NT2/D1 (cell line): ENCODE measurements at places on chromosomes 16 and 17.

DNA sequence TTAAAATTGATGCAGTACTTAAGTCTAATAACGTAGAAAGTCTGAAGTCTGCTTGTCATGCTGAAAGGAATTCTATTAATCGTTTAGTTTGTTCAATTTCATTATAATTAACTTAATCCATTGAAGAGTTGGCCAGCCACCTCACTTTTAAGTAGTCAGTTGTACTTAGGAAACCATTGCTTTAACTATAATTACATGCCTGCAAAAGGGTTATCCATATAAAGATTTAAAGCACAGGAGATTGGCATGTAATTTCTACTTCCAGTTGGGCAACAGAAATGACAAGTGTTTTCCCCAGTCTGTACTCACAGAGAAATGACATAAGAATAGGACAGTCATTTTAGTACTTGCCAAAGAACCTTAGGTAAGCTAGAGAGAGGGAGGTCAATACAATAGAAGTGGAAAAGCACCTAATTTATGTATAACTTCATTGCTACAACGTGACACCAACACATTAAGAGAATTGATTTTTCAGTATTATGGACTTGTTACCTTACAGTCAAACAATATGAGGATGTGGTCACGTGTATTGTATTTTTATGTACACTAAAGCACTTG, 3.7 kb upstream of the USP32 start:
- no peak for DNase-seq

GRCh38 chr16:75811020-75811634, 84.8 kb upstream of the CPHXL start:
- DNase-seq = no peak

DNA sequence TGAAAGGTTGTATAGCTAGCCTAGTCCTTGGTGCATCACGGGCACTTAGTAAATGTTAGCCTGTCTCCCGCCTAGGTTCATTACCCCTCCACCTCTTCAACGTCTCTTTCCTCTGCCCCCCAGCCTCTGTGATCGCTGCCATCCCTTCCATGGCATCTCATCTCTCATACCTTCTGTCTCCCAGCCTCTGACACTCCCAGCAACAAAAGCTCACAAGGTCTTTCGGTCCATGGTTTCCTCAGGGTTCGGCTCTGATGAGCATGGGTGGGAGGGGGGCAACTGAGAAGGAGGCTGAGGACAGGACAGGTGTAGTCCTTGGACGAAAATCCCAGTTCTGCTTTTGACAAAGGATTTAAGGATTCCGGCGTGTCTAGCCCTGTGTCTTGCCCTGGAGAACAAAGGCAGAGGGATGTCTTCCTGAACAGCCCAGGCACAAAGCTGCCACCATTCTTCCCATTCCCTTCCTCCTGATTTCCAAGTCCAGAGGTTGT, 16.7 kb downstream of the CCR7 start:
- DNase-seq = no peak

GRCh38 chr17:4365103-4365627, 1.3 kb downstream of the UBE2G1 start:
- DNase-seq = peak; percentile 70

GRCh38 chr17:77450742-77451244, 310.0 kb downstream of the SEC14L1 start:
- DNase-seq = no peak

DNA sequence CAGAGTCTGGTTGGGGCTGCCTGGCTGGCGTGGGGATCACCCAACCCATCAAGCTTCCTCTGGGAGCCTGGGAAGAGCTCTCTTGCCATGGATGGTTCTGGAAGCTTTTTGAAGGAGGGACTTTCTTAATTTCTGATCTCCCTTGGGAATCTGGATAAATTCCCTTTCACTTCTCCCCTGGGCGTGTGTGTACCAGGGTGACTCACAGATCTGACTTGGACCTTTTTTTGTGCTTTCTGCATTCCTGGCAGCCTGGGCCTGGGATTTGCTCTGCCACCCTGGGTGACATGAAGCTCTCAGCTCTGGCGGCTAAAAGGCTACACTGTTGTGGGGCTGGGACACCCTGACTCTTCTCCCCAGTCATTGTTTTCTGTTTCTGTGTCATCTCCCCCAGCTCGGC, 70.1 kb downstream of the ABCC1 start:
- DNase-seq = no peak

DNA sequence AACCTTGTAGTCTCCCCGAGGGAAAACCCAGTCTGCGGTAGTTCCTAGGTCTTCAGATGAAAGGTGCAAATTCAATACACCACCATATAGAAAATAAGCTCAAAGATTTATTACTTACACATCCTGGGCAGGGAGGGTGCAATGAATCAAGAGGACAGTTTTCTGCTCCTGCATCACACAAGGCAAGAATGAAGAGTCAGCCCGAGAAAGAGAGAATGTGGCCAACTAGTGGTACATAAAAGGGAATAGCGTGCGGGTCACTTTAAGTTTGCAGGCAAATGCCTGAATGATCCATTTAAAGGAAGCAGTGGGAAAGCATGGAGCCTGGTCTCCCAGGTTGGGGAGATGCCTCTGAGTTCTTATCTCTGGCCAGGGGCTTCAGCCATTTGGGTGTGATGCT, 403.4 kb downstream of the GRIN2A start:
- DNase-seq = no peak

GRCh38 chr16:49929626-49930025, 73.7 kb upstream of the ZNF423 start:
- DNase-seq = no peak

DNA sequence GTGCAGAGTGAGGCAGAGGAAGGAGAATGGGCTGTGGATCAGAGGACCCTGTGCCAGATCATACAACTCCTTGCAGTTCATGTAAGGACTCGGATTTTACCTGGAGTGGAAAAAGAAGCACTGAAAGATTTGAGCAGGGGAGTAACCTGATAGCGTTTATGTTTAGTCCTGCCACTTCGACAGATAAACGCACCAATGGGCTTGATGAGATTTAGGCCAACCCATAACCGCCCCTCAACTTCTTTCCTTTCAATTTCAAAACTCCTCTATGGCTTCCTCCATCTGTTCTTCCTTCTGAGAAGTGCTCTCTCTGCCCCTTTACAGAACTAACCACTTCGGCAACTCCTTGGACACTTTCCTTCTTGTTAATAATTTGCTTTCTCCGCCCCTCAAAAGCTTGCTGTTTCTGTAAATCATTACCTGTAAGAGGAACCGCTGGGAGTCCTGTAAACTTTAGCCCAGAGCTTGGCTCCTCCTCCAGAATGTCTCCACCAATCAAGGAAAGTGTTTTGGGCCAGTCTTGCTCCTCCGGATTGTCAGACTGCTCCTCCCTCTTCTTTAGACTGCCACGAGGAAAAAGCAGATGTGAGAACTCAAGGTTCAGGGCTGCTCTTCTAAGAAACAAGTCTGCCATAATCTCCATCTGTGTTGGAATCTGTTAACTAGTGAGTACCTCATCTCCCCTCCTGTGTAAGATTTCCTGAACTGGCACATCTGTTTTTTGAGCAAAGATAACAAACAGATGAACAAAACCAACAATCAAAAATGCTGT, at the start of gene ACSM3:
Gene ACSM3 (plus strand): TSS at position 554 of the 772 bp plus-strand sequence. CDS start 6,021 bp downstream, outside the sequence.
- no peak for DNase-seq

DNA sequence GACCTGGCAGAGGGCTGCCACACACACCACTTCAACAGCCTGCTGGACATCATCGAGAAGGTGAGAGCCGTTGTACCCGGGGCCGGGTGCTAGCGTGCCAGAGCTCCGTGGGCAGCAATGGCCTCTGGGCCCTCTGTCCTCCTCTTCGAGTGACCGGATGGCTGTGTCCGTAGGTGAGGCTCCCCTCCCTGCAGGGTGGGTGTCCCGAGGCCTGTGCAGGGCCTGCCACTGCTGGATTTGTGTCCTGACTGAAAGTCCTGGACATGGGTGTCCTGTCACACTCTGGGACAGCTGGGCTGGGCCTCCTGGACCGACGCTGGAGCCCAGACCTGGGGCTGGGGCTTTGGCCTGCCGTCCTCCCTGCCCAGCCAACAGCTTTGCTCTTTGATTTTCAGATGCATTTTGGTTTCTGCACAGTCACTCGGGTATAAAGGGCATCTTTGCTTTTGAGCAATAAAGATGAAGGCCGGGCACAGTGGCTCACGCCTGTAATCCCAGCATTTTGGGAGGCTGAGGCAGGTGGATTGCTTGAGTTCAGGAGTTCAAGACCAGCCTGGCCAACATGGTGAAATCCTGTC, 16.7 kb downstream of the TSC2 start:
- DNase-seq = no peak

GRCh38 chr17:4250887-4251286, 12.9 kb downstream of the ANKFY1 start:
- no peak for DNase-seq
